EL (cell line): ENCODE measurements at places on chromosomes 6 and 20.

DNA sequence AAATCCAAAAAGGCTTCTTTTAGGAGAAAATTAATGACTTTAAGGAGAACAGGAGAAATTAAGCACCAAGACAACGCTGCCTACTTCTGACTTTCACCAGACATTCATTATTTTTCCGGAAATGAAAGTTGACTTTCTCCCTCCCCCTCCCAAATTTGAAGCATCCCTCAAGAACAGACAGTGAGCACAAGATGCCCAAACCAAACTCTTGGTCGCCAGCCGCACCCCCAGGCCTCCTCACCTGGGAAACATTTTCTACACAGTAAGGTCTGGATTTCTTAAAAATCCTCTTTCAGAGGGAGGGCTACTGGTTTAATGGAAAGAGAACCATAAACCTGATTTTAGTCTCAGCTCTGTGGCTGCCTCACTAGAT lies 2.7 kb downstream of the RIMS4 start:
- no peak for DNase-seq

- no peak for DNase-seq
These were observed 391.2 kb upstream of the MAP3K7 start for GRCh38 chr6:90978046-90978445.

DNA sequence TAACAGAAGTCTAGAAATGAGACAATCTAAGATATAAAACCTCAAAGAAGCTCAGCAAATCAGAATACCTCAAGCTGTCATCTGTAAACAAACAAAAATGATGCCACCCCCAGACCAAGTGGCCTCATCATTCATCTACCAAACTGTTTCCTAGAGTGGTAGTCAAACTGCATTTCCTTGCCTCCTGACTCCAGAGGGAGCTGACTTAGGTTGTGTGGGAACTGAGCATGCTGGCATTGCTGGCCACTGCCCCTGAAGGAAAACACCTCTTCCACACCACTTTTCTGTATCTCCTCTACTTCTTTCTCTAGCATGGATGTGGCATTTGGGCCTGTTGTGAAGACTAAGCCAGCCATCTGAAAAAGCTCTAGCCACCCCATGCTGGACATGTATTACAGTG lies 56.3 kb downstream of the ZHX3 start:
- no peak for DNase-seq

- DNase-seq, result peak; percentile 61
These were observed 17.7 kb upstream of the FYN start for GRCh38 chr6:111890988-111891387.

- no peak for DNase-seq
These were observed 697.0 kb upstream of the POU3F2 start for GRCh38 chr6:98137391-98137790.
